GF-D8 (cell line): ENCODE measurements at places on chromosomes 3 and 15.

GRCh38 chr3:188673646-188674186, 498.1 kb upstream of the TPRG1 start:
- DNase-seq: no peak

DNA sequence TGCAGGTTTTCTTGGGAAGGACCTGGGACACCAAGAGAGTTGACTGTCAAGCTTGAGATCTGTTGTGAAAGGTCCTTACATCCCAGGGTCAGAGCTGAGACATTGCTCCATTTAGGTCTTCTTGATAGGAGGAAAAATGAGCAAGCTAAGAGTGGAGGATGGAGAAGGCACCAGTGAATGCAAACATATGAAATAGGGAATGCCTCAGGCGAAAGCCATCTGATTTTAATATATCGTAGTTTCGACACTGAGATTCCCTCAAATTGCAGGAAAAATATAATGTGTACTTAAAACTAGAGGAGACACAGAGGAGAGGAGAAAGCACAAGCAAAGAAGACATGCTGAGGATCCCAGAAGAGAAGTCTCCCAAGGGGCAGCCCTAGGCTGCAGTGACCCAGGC, 85.5 kb downstream of the TM4SF4 start:
- no peak for DNase-seq

DNA sequence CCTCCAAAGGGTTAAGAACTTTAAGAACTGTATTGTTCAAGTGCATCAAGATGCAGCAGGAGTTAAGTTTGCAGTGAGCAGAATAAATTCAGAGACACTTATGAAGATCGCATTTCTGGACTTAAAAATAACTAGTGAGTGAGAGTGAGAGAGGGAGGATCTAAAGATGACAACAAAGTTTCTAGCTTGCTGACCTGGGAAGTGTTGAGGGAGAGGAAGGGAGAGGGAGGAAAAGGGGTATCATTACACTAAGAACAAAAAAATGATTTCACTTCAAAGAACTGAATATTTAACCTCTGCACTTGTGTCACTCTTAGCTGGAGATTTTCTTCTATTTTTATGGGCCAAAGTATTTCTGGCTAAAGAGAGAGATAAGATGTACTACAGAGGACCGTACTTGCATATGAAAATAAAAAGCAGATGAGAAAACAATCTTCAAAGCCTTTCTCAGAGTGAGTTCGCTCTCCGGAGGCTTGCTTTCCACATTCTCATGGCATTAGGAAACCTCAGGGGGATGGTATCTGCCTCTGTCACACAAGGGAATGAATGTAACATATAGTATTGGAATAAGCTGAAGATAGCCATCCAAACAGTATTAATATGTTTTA, 91.4 kb upstream of the TJP1 start:
- DNase-seq: no peak

- no peak for DNase-seq
Measured at GRCh38 chr3:12024959-12025570, 20.9 kb downstream of the SYN2 start.

- DNase-seq: no peak
Measured at GRCh38 chr15:61715082-61715481, 345.2 kb downstream of the VPS13C start.
